SHP77 (cell line): ENCODE measurements at places on chromosomes 5 and 9.
A peak's percentile ranks its signal among the peaks of the same experiment; 100 is the strongest.

GRCh38 chr9:123002754-123003153, 30.7 kb upstream of the GPR21 start:
- no peak for DNase-seq

DNA sequence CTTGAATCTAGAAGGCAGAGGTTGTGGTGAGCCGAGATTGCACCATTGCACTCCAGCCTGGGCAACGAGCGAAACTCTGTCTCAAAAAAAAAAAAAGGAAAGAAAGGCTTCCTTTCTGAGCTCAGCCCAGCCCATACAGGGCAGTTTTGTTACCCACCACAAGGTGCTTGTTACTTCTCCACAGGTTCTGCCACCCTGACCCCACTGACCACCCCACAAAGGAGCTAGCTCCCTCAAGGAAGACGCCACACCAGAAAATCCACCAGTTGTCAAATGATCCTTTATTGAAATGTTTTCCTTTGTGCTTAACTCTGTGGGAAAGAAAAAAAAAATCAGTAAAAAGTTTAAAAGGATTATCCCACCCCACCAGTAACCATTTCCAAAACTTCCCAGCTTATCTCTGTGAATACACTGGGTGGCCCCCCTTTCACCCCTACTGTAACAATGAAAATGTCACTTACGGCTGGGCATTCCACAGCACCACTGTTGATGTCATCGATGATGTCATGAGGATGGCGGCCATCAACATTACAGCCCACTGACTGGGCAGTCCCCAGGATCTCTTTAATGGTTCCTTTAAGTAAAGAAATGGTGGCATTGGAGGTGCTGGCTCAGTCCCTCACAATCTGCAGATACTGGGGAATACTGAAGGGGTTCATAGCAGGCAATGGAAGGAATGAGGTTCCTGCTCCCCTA, 3.6 kb downstream of the RPL12 start:
- no peak for DNase-seq

DNA sequence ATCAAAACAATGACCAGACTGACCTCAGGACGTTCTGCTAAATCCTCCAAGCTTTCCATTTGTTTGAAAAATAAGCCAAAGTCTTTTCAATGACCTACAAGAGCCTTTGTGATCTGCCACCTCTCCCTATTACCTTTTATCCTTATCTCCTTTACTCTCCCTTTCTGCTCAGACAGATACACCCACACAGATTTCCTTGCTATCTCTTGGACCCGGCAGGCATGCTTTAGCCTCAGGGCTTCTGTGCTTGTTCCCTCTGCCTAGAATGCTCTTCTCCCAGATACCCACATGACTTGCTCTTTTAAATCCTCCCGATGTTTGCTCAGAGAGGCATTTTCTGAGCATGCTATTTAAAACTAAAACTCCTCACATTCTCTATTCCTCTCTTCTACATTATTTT, 8.9 kb upstream of the ELOVL7 start:
- DNase-seq, result no peak

- DNase-seq, result no peak
Observed at GRCh38 chr5:140574165-140574564, 9.5 kb downstream of the SLC35A4 start.

GRCh38 chr9:88023001-88023400, 48.7 kb upstream of the CDK20 start:
- DNase-seq, result no peak

- no peak for DNase-seq
Observed at GRCh38 chr5:134735243-134735642, 3.1 kb upstream of the CAMLG start.

- no peak for DNase-seq
Observed at GRCh38 chr5:167295681-167296005, 995.8 kb upstream of the WWC1 start.

DNA sequence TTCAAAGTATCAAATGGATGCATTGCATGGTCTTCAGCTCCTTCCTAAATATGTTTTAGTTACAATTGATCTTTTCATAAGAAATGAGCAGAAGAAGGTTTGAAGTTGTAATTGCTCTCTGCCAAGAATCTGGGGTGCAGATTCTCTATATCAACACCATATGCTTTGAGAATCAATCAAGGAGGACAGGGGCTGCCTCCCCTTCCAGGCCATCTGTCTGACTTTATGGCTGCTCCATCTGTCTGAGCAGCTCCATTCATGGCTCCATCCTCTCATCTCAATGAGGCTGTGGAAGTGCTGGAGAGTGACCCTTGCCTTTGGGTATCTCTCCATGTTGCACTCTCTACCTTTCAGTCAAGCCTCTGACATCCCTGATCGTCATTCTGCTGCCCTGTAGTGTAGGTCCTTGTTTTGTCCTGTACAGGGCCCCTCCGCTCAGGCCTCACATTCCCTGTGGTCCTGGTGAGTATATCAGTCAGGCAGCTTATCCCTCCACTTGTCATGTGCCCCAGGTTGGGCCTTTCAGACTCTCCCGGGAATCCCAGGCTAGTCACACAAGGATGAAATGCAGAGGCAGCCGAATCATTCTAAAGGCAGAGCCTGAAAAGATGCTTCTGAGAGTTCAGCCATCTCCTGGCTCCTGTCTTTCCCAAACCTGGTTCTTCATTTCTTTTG, 14.0 kb upstream of the SV2C start:
- DNase-seq, result no peak

- peak; percentile 83 for DNase-seq
Observed at GRCh38 chr9:133532937-133533668, 1.4 kb upstream of the ADAMTSL2 start.

- no peak for DNase-seq
Observed at GRCh38 chr5:98977723-98978122, 48.9 kb upstream of the CHD1 start.

GRCh38 chr5:39256477-39257235, 37.3 kb upstream of the FYB1 start:
- DNase-seq, result no peak

DNA sequence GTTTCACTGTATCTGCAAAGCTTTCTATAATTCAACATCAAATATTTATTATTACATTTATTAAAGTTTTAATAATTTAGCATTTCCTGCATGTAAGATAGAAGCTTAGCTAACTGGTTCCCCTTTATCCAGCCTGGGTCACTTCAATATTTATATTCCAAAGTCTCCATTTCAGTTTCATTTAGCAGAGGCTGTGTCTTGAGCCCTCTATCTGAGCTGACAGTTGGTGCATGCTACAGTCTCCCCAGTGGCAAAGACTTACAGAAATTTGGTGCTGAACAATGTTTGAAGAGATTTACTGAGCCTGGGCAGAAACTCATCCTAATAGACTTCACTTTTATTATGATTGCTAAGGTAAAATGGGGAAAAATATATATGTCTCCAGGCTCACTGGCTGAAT, 279.1 kb downstream of the TRIM32 start:
- no peak for DNase-seq

DNA sequence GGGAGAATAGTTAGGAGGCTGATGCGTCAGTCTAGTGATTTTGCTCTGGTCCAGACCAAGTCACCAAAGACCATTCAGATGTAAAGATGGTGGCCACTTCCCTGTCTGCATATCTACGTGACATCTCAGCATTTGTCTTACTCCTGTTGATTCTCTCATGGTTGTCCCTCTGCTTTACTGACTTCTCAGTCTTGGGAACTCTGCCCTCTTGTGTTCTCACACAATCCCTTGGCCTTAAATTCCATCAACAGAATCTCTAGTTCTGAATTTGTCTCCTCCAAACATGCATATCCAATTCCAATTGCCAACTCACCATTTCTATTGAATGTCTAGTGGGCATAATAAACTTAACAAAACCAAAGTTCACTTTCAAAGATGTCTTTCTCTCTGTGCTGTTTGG, 147.8 kb downstream of the SLC24A2 start:
- DNase-seq, result no peak

DNA sequence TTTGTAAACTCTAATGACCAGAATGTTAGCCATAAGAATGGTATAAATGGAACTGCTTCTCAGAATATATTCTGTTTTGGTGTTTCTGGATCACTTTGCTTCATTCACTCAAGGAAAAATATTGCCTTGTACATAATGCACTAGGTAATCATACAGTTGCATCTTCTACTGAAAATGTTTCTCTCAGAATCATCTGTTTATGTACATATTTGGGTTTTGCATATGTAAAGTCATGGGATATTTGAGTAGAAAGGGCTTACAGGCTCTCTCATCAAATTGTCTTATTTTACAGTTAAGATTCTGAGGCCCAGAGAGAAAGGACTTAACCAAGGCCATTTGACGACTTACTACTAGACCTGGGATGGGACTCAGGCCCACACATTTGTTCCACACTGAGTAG, 97.8 kb upstream of the PALM2AKAP2 start:
- DNase-seq, result no peak

DNA sequence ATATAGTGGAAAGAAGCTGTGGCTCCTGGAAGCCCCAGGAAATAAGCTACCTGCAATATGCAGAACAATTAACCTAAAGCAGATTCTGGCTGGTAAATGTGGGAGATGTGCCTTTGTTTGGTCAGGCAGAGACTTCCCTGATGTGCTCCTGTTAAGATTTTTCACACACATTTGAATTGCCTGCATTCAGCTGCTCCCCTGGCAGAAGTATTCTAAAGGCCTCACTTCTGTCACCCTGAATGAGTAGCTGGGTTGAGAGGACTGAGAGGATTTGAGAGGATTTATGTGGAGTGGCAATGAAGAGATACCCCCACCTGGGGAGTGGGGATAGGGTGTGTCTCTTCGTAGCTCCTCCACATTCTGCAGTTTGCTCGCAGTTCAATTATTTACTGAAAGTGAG, 130.5 kb downstream of the ST8SIA4 start:
- peak; percentile 8 for DNase-seq

DNA sequence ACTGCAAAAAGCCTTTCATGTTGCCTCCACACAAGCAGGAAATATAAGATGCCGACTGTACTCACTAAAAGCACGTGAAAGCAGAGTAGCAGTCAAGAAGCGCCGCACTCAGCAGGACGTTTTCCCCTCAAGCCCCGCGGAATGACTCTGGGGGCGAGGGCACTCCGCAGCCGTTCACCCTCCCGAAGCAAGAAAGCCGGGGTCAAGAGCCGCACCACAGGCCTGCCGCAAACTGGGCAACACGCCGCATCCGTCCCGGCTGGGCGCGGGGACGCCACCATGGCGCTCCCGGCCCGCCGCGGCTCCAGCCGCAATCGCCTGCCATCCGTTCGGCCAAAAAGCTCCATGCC, 364 bp downstream of the RPS6 start:
- no peak for DNase-seq

GRCh38 chr5:35736280-35736679, 118.6 kb downstream of the SPEF2 start:
- DNase-seq, result no peak

DNA sequence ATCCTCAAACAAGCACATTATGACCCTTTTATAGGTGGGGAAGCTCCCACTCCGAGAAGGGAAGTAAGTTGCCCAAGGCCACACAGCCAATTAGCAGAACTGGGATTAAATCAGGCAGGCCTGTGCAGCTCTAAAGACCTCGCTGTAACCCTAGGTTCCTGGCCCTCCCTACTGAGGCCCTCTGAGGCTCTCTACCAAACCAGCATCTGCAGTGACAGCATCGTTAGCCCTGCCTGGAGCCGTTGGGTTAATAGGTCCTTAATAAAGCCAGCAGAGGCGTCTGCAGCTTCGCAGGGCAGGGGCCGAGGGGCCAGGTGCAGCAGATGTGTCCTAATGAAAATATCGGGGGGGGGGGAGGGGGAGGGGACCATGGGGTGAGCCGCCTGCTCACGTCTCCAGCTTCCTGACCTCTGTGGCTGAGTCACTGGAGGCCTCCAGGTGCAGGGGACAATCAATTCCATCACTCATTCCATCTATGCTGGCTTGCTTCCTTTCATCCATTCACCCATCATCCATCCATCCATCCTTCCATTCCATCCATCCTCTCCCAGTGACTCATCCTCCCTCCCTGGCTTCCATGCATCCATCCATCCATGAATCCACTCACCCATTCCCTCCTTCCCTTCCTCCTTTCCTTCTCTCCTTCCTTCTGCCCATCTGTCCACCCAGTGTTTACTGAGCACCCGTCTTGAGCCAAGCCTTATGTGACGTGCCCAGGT, 203.9 kb downstream of the C9orf50 start:
- DNase-seq, result peak; percentile 69

- DNase-seq, result no peak
Observed at GRCh38 chr5:95543017-95543705, 11.6 kb downstream of the SKIC3 start.

DNA sequence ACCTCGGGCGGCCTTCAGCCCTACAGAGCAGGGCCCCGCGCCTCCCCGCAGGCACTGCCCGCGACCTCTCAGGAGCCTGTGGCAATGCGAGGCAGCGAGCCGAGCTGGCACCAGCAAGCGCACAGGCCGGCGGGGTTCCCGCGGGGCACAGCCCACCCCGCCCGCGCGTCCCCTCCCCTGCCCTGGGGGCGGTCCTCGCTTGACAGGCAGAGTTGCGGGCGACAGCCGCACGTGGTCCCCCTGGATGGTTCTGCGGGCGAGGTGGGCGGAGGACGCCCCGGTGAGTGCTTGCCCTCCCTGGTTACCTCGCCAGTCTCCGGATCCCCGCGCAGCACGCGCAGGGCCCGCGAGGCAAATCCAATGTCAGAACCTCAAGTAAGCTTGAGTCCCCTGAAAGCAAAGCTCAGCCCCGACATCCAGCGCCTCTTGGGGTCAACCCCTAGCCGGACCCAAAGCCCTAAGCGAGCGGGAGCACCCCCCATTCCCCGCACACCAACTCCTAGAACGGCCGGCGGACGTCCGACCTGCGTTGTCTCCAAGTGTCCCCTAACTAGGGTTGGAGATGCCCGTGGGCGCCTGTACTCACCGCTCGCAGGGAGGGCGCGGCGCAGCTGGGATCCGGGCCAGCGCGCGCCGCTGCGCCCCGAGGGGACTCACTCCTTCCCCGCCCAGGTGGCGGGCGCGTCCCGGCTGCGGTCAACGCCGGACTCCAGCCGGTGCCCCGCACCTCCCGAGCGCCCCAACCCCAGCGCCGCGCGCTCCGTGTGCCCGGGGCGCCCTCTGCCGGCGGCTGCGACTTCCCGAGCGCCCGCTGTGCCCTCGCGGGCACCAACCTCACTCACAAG, at the start of gene DRD1:
TSS of gene DRD1 (minus strand) at position 123 of the 845 bp plus-strand sequence. CDS start 1,083 bp downstream, outside the sequence.
- no peak for DNase-seq

DNA sequence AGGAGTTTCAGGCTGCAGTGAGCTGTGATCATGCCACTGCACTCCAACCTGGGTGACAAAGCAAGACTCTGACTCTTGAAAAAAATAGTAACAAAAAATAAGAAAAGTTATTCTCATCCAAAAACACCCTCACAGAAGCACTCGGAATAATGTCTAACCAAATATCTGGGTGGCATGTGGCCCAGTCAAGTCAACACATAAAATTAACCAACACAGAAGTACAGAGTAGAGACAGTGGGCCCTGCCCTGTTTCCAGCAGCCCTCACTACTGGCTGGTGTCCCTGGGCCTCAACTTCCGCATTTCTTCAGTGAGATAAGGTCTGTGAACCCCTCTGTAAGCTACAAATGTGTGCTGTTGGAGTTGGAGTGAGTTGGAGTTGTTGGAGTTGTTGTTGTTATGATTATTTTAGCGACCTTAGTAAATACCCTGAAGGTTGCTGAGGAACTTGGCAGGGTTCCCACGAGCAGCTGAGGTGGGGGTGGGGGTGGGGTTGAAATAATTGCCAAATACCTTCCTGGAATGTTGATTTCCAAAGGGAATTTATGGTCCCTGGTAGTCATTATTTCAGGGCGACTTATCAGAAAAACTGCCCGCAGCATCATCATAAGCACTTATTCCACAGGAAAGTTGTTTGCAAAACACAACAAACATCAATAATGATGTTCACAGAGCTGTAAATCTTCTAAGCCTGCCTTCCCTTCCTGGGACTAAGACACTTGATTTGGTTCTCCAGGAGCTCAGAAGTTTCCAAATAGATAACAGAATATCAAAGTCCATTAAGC, 30.2 kb downstream of the C5orf15 start:
- DNase-seq, result no peak
